Right renal cortex interstitium (tissue), 3 donors: ENCODE measurements at places on chromosomes 2 and 18.

DNA sequence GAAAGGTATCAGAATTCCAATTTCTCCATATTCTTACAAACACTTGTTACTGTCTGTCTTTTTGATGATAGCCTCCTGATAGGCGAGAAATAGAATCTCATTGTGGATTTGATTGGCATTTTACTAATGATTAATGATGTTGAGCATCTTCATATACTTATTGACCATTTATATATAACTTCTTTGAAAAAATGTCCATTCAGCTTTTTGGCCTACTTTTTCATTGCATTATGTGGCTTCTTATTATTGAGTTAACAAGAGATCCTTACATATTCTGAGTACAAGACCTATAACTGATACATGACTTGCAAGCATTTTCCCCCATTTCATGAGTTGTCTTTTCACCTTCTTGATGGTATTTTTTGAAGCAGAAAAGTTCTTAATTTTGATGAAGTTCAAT lies 54.6 kb downstream of the QPCT start:
- no peak for DNase-seq

GRCh38 chr18:76982841-76983583 lies 149.6 kb downstream of the MBP start:
- DNase-seq: no peak

DNA sequence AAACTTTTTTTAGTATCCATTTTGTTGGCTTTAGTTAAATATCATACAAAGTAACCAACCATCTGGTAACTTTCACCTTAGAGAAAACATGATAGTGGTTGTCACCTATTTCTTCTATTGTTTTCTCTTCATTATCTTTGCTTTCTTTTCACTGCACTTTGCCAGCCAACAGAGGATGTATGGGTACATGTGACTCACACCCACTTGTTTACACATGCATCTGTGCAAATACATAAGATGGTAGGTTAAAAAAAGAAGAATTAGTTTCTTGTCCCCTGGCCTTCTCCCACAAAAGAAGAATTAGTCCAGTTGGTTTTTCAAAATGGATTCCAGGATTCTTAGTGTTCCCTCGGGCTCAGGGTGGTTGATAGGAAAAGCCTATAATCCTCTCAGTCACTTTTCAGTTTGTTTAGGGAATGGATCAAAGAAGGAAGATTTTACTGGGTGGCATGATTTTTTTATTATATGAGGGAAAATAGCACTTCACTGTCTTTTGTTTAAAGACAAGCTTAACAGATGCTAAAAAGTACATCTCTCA lies 46.6 kb downstream of the CDK15 start:
- DNase-seq: no peak

DNA sequence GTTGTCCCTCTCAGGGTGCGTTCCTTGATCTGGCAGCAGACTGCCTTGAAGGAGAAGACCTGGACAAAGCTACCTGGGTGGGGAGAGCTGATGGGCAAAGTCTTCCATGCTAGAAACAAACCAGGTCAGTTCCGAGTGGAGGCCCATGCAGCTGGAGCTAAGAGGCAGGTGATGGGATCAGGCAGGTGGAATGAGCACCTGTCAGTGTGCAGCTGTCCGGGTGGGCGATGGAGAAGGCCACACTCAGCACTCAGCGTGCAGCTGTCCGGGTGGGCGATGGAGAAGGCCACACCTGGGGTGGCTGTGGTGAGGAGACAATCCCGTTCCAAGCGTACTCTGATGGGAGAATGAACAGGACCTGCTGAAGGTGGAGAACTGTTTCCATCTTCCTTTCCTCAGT lies 237.3 kb upstream of the MYT1L start:
- DNase-seq: no peak

DNA sequence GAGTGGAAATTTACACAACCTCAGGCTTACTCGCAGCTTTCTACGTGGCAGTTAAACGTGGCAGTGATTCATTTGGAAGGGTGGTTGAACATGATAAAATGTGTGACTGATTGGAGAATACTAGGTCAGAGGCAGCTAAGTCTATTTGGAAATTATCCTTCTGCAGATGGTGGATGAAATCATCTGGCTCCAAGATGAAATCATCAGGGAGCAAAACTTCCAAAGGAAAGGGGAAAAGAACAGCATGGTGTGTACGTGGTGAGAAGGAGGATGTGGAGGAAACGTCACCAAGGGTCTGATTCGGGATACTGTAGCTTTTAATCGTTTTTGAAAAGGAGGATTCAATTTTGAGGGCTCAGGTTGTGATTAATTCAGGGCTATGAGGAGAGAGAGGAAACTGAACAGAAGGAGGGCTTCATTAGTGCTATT lies 47.9 kb downstream of the COL3A1 start:
- DNase-seq: no peak

GRCh38 chr2:102139851-102140250 lies 2.7 kb upstream of the IL1R1 start:
- DNase-seq: no peak

- no peak for DNase-seq
These were observed 167.3 kb downstream of the HRH4 start for GRCh38 chr18:24627644-24628315.

- no peak for DNase-seq
These were observed 5.7 kb upstream of the SP100 start for GRCh38 chr2:230410263-230410662.

GRCh38 chr2:41998186-41999127 lies 49.4 kb upstream of the PKDCC start:
- no peak for DNase-seq

DNA sequence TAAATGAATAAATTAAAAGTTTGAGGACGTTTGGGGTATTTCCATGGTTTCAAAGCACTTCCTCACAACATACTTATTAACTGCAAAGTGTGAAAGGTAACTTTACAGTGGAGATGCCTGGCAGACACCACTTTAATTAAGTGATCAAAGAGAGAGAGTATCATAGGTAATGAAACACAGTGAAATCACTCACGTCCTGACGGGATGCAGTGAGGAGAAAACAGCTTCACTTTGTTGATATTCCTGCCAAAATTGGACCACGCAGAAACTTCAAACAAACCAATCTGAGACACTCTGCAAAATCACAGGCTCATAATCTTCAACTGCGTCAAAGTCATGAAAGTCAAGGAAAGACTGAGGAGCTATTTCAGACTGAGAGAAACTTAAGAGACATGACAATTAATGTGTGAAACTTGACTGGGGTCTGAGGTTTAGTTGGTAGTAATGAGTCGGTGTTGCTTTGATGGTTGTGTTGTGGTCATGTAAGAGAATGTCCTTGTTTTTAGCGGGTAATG lies 66.0 kb upstream of the ITGB6 start:
- no peak for DNase-seq

GRCh38 chr2:109089602-109090300 lies 39.3 kb upstream of the SH3RF3 start:
- DNase-seq: no peak

- no peak for DNase-seq
These were observed 135.5 kb downstream of the TMEFF2 start for GRCh38 chr2:192059266-192059665.

- no peak for DNase-seq
These were observed 352.6 kb downstream of the RBM43 start for GRCh38 chr2:150909090-150909489.
